Fibroblast of upper back skin (primary cell): ENCODE measurements at places on chromosomes 16 and 17.

GRCh38 chr17:77285594-77286390 is 145.0 kb downstream of the SEC14L1 start:
- DNase-seq: peak; percentile 73

- DNase-seq: no peak
Observed at GRCh38 chr17:79855331-79856124, 16.3 kb upstream of the CBX4 start.

- no peak for DNase-seq
Observed at GRCh38 chr16:622920-623280, 7.9 kb upstream of the WFIKKN1 start.

GRCh38 chr16:55501549-55502322 is 7.1 kb upstream of the LPCAT2 start:
- no peak for DNase-seq

DNA sequence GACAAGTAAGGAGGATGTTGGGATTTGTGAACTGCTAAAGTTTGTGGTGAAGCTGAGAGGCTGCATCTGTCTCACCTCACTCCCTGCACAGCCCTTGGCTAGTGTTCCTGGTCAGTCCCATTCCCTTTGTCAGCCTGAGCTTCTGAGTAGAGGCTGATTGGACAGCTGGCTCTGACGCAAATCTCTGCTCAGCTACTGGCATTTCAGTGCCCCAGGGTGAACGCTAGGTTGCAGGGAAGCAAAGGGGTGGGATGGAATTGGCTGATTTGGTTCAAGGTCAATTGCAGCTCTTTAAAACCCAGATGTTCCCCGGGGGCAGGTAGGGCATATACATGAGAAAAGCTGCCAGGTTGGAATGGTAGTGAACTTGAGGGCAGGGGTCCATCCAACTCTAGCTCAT is 23.1 kb upstream of the CNOT1 start:
- DNase-seq: no peak

- DNase-seq: no peak
Observed at GRCh38 chr17:49952912-49953497, 16.0 kb upstream of the DLX4 start.
